Mammary microvascular endothelial cell (primary cell): ENCODE measurements at places on chromosomes 7 and 10. TPM values are rescaled to one million over a fixed set of nuclear protein-coding genes. Genes with fewer than 3 reads are reported as not detected.

PON1 gene
- total RNA-seq = not detected in 2 replicates

PRPS1L1 gene
- not detected in 2 replicates for total RNA-seq

CHRM2 gene
- total RNA-seq = under 0.01 TPM in 1 of 2 replicates, not detected in the other

TUBB8 gene
- 0.13 TPM in 1 of 2 replicates, not detected in the other for total RNA-seq

LIPJ gene
- not detected in 2 replicates for total RNA-seq

CDK1 gene
- total RNA-seq = 84.0 and 89.3 TPM in 2 replicates

UNCX gene
- not detected in 2 replicates for total RNA-seq

TAS2R41 gene
- total RNA-seq = not detected in 2 replicates

HOGA1 gene
- 0.07 and 0.10 TPM in 2 replicates for total RNA-seq

ARPC1B gene
- 549 and 654 TPM in 2 replicates for total RNA-seq

TCERG1L gene
- not detected in 2 replicates for total RNA-seq

GNGT1 gene
- total RNA-seq = not detected in 2 replicates

FEZF1 gene
- not detected in 2 replicates for total RNA-seq

VSTM4 gene
- total RNA-seq = 0.34 and 0.40 TPM in 2 replicates
